Panc1 (cell line): ENCODE measurements at places on chromosomes 6 and 20.

GRCh38 chr6:131823276-131823902 lies 15.6 kb downstream of the ENPP1 start:
- DNase-seq, result no peak

- no peak for DNase-seq
Observed at GRCh38 chr20:25574411-25574810, 10.9 kb downstream of the NINL start.

DNA sequence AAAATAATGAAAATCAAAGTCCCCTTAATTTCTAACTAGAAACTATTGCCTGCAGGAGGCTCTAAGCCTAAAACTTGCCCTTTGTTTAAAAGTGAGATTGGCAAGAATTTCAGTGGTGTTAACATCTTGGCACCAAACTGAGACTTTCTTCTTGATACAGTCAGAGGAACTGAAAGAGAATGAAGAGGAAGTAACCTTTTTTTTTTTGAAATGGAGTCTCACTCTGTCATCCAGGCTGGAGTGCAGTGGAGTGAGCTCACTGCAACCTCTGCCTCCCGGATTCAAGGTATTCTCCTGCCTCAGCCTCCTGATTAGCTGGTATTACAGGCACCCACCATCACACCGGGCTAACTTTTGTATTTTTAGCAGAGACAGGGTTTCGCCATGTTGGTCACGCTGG lies 3.6 kb downstream of the DOP1A start:
- DNase-seq, result no peak

DNA sequence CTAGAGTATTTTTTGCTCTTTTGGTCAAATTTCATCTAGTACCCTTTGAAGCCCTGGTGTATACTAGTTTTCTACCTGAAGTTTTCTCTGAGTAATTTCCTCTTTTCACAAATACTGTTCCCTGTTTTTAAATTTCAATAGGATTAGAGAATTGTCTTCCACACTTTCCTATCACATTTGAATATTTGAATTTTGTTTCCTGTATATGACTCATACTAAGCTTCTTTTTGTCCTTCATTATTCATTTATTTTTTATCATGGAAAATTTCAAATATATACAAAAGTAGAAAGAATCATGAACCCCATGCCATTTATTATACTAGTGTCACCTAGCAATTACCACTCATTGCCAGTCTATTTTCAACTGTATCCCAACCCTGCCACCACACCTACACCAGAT lies 52.7 kb downstream of the LHFPL5 start:
- no peak for DNase-seq

DNA sequence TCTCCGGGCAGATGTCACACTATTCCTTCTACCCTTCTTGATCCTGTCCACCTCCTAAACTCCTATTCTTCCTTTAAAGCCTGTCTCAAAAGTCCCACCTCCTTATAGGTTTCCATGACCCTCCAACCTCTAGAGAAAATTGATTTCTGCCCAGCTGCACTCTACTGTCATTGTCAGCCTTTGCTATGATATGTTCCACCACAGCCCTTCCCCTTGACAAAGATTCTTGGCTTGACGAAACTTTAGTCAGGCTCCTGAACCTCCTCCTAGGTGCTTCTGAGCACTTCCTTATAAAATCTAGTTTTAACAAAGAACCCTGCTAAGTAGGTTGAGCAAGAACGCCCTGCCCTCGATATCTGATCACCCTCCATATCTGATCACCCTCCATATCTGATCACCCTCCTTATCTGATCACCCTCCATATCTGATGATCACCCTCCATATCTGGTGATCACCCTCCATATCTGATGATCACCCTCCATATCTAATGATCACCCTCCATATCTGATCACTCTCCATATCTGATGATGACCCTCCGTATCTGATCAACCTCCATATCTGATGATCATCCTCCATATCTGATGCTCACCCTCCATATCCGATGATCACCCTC lies 103.2 kb downstream of the RIN2 start:
- DNase-seq, result no peak

GRCh38 chr6:152776833-152777232 lies 26.2 kb downstream of the VIP start:
- DNase-seq, result no peak

DNA sequence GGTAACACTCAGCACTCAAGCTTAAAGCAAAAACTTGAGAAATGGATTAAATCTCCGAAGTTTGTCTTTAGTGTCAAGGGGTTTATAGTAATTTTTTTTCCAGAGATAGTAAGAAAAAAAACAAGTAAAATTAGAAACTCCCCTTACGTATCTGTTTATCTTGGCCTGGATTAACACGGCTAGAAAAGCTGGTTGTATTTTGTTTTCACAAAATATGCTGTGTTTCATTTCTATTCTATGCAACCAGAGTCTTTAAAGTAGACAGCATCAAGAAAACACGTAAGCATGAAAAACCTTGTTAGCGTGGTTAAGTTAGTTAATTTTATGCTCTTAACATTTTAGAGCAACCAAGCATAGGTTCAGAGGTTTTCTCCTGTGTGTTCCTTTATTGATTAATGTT lies 21.8 kb upstream of the ERVFRD-1 start:
- DNase-seq, result no peak

DNA sequence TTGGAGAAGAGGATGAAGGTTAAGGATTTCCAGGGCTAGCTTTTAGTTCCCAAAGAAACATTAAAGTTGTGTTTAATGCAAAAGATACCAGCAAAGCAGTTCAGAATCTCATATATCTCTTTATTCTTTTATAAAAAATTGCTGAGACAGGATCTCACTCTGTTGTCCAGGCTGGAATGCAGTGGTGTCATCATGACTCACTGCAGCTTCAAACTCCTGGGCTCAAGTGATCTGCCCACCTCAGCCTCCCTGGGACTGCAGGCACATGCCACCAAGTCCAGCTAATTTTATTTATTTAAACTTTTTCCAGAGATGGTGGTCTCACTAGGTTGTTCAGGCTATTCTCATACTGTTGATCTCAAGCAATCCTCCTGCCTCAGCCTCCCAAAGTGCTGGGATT lies 41.1 kb upstream of the CAP2 start:
- DNase-seq, result no peak

DNA sequence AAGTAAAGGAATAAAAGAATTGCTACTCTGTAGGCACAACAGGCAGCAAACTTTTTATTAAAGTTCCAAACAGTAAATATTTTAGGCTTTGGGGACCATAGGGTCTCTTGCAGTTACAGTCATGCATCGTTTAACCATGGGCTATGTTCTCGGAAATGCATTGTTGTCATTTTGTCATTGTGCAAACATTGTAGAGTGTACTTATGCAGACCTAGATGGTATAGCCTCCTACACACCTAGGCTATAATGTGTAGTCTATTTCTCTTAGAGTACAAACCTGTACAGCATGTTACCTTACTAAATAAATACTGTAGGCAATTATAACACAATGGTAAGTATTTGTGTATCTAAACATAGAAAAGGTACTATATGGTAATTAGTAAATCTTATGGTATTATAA lies 54.7 kb downstream of the CDS2 start:
- no peak for DNase-seq

- no peak for DNase-seq
Observed at GRCh38 chr6:78611102-78611620, 256.2 kb upstream of the IRAK1BP1 start.

DNA sequence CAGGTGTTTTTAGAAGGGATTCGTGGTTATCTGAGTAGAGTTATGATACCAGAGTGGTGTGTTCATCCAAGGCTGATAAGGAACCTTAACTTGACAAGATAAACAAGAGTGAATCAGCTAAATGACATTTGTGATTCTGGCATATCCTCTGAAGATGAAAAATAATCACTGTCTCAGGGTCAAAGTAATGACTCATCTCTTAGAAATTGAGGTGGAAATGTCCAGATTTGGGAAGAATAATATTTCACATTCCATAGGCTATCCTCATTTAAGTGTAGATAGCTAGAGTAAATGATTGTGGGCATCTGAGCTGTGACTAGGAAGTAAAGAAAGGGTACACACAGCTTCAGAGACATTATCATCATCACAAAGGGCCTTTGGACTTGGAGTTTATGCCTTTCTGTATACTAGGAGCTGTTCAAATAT lies 255.7 kb downstream of the GJA1 start:
- DNase-seq, result no peak

GRCh38 chr6:37696841-37697662 lies 631 bp downstream of the MDGA1 start:
- DNase-seq, result no peak

- no peak for DNase-seq
Observed at GRCh38 chr6:145508107-145508506, 227.2 kb downstream of the EPM2A start.

DNA sequence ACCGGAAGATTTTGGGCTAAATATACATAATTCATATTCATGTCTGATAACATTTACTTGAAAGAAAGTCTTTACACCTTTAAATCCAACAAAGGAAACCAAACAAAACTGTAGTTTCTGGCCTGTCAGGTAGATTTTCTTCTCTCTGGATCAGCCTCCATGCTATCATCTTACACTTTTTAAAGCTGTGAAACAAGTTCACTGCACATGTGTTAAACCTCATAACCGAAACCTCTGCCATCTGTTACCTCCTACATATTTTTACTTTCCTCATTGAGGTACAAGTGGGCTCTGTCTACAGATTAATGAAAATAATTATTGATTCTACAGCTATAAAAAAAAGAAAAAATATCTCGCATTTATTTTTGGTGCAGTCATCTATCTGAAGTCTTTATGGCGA lies 149.9 kb downstream of the RALGAPA2 start:
- DNase-seq, result no peak

GRCh38 chr20:6178537-6178936 lies 55.7 kb upstream of the FERMT1 start:
- peak; percentile 17 for DNase-seq

DNA sequence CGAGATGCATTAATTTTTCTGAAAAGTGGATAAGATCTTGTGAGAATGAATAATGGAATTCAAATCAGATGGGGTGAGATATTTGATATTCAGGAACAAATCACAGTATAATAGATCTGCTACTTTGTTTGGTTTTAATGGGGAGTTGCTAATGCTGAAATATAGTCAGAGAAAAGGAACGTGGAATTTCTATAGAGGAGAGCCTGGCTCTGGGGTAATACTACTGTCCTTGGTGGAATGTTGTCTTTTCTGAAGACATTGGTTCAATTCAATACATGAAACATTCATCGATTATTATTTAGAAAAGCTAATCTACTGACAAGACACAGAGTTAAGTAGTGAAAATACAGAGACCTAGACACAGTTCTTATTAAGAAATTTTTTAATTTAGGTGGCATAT lies 108.6 kb downstream of the ESR1 start:
- no peak for DNase-seq

DNA sequence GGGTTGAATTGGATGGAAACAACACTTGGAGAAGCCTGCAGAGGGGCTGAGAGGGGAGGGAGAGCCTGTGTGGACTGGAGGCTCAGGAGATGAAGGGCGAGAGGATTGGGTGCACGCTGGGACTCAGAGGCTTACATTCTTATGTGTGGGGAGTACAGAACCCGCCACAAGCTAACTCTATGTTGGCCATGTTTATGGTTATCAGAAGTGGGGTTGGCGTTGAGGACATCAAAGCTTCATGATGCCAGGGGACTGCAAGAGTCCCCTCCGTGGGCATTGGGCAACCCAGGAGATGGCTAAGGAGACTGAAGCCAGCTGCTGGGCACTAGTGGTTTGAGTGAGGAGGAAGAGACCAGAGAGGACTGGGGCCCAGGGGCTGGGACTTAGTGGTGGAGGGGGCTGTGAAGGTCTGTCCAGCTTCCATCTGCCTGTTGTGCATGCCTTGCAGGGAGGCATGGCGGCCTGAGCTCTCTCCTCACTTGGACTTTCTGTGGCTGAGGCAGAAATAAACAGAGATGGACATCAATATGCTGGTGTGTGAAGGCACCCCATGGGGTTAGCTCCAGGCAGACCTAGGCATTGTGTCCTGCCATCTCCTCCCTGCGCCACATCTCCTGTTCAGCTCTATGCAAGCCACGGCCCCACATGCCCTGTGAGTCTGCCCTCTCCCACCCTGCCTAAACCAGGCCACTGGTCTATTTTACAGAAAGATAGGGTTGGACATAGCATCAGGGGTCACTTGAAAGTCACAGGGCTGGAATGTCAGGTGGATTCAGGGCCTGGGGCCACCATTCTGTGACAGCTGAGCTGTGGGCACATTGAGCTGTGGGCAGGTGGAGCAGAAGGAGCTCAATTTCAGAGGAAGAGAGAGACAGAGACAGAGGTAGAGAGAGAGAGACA lies 61.6 kb downstream of the PHACTR3 start:
- DNase-seq, result no peak

GRCh38 chr6:162198925-162199324 lies 528.6 kb downstream of the PRKN start:
- no peak for DNase-seq

GRCh38 chr6:5896476-5897200 lies 110.1 kb downstream of the NRN1 start:
- DNase-seq, result no peak

- DNase-seq, result no peak
Observed at GRCh38 chr6:111301946-111302345, 181.1 kb downstream of the REV3L start.

DNA sequence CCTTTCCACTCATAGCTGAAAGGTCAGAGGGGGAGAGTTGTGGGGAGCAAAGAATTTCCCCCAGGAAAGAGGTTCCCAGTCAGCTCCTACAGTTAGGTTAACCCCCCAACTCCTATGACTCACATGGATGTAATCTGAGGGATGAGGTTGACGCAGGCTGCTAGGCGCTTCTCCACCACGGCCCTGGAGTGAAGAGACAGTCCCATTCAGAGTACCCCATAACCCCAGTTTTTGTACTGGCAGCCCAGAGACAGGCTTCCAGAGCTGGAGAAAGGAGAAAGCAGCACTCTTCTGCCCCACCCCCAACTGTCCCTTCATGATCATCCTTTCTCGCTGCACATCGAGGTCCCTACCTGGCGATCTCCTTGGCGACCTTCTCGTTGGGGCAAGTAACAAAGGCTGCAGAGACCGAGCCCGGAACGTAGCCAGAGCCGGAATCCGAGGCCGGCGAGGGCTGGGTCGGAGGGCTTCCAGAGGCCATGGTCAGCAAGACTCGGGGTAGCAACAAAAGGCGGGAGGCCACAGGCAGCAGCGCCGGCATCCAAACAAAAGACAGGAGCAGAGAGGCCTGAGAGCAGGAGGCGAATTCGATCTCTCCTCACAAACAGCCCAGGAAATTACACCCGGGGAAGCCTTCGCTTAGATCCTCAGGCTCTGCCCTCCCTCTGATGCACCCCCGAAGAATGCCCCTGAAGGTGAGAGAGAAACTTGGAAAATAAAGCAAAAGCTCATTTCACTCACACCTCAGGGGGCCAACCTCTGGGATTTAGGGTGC lies 592 bp downstream of the CUTA start:
- DNase-seq, result no peak

GRCh38 chr20:53331151-53331973 lies 262.3 kb downstream of the ZNF217 start:
- no peak for DNase-seq

DNA sequence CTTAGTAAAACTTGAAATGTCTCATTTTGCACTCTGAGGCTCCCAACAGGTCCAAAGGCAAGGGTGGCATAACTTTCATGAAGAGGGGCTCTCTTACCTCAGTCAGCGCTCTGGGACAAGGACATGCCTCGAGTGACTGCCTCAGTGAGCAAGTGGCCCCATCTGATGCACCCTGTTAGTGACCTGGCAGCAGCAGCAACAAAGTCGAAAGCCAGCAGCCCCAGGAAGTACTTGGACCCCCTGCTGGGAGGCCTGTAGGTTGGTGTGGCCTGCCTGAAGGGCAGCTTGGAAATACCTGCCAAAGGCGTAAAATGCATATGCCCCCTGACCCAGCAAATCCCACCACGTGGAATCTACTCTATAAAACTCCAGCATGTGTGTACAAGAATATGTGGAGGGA lies 13.2 kb downstream of the MAP1LC3A start:
- DNase-seq, result no peak
